ENCODE measurements at places on chromosomes 12 and 14.

- DNase-seq, result peak; percentile 6
Measured at GRCh38 chr14:34741840-34742239, 27.4 kb upstream of the CFL2 start.

DNA sequence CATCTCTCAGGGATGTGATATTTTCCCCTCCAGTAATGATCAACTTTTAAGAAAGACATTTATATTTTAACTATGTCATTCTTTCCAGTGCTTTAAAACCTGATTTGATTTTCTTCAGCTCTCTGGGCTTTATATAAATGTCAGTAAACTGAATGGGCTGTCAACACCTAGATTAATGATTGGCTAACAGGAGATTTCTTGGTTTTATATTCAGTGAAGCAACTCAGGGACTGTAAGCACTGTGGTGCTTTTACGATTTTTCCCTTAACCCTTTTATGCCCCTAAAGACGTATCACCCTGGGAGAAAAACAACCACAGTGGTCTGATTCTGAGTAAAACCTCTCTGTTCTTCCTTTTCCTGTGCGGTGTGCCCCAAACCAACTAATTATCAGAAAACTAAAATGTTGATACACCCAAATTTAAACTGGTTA, 38.0 kb downstream of the PTGER2 start:
- no peak for DNase-seq

DNA sequence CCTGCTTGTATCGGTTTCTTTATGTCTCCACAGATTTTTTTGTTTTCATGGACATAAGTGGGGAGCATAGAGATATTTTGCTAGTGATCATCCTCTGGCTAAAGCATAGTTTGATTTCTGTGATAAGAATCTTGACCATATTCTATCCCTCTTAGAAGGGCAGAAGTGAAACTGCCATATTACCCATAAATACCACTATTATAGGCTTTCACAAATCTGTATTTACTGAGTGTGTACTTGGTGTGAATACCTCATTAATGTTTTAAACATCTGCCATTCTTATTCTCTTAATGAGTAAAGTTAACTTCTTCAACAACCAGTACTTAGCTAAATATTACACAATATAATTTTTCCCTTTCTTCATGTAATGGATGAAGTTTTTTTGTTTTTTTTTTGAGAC, 16.1 kb downstream of the WNK1 start:
- DNase-seq, result no peak

DNA sequence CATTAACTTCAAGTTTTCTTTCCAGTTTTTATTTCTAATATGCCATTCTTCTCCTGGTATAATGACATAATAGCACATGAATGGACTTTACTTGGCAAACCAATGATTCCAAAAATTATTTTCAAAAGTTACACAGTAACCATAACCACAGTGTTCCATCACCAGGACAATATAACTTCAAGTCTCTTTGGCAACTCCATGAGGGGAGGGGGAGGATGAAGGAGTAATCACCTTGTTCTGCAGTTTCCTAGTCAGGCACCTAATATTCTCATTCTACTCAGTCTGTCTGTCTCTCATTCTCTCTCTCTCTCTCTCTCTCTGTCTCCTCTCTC, 66.6 kb downstream of the BTG1 start:
- DNase-seq, result no peak

DNA sequence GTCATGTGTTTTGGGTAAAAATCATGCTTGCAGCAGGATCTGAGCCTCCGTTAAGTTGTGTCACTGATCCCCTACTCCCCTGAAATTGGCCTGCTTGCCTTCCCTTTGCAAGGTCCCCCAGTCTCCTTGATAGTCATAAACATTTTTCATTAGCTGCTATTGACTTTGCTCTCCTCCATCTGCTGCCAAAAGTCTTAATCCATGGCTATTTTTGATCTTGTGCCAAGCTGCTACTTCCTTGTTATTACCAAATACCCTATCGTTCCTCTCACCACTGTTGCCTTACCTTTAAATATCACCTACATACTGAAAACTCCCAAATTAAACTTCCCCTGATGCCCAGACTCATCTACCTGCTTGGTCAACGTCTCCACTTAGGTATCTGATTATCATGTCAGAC, 148.3 kb downstream of the PHLDA1 start:
- DNase-seq, result no peak

DNA sequence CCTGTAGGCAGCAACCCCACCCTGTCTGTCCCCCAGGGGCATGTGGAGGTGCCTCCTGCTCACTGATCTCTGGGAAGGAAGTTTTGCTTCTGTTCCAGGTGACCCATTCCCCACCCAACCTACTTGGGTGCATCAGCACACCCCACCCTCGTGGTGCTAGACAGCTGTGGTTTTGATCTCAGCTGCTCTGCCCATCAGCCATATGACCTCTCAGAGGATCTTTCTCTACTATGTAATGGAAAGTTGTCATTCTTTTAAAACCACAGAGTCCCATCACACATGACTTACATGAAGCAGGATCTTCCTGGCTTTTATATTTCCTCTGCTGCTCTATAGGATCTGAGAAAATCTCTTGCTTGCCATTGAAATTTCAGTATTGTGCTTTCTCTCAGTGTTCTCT, 13.5 kb upstream of the KRT82 start:
- DNase-seq, result no peak

DNA sequence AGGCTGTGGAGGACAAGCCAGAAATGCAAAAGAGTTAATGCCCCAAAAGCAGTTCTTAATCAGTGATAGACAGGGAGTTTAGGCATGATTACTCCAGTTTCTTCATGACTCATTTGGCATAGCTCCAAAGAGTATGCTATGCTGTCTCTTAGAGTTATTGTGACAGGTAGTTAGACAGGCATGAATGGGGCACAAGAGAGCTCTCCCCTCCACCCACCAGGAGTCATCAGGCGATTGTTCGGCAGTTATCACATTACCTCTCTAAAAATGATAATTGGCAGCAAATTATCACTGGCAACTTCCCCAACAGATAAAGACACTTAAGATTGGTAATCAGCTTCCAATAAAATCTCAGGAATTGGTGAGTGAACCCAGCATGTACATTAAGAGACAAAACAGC, 320.1 kb downstream of the DAD1 start:
- DNase-seq, result peak; percentile 51

GRCh38 chr12:12518919-12519318, 43.7 kb downstream of the DUSP16 start:
- no peak for DNase-seq

GRCh38 chr14:92400579-92401444, 77.8 kb downstream of the SLC24A4 start:
- DNase-seq, result peak; percentile 65

Data from suppressor macrophage (primary cell).